Islet precursor cell (in vitro differentiated cells): ENCODE measurements at places on chromosomes 7 and 10.
A peak's percentile ranks its signal among the peaks of the same experiment; 100 is the strongest.

GRCh38 chr10:96488161-96488935, 25.4 kb downstream of the TLL2 start:
- no peak for DNase-seq

- peak; percentile 62 for DNase-seq
These were observed at the start of gene APBB1IP for GRCh38 chr10:26437637-26438461. TSS of gene APBB1IP (plus strand) at chr10:26438341. CDS start at chr10:26492327, 53,986 bp downstream.

DNA sequence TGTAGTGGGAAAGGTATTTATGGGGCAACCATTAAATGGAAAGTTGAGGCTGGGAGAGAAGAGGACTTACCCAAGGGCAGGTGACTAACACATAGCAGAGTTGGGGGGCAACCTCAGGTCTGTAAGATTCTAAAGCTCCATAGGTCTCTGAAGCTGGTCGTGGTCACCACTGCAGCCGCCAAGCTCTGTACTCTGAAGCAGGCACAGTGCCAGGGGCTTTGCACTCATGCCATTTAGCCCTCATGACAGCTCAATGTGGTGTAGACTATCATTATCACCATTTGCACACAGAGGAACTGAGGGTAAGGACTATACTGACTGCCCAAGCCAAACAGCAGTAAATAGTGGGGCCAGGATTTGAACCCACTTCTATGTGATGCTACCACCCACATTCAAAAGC, 32.5 kb upstream of the TMEM273 start:
- DNase-seq: no peak

DNA sequence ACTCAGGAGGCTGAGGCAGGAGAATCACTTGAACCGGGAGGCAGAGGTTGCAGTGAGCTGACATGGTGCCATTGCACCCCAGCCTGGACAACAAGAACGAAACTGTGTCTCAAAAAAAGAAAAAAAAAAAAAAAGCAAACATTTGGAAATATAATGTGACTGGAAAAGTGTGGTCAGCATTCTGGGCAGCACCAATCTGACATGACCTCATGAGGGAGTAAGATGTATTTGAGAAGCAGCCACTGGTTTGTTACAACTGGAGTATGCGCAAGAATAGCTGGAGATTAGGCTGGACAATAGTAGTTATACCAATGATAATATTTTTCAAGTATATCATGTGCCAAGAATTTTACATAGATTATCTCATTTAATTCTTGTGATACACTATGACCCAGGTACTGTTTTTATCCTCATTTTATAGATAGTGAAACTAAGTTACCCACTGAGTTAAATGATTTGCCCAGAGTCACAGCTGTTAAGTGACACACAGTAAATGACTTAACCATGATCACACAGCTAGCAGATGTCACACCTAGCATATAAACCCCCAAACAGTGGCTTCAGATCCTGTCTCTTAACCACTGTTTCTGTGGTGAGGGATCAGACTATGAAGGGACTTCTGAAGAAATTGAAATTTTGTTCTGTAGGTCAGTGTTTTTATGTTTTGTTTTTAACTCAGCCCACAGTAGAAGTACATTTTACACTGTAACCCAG, 11.1 kb downstream of the MCU start:
- no peak for DNase-seq

DNA sequence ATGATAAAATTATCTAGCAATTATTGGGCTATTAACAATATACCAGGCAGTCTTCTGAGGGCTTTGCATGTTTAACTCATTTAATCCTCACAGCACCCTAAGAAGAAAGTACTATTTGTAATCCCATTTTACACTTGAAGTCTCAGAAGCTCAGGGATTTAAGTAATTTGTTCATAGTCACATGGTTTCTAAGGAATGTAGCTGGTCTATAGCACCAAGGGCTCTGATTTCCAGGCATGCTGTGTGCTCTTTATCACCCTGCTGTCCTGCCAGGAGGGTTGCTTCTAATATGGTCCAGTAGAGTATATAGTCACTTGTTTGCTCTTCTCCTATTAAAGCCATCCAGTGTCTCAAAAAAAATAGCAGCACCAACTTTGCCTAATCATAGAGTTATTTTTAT, 417.2 kb downstream of the PLXDC2 start:
- DNase-seq: no peak

DNA sequence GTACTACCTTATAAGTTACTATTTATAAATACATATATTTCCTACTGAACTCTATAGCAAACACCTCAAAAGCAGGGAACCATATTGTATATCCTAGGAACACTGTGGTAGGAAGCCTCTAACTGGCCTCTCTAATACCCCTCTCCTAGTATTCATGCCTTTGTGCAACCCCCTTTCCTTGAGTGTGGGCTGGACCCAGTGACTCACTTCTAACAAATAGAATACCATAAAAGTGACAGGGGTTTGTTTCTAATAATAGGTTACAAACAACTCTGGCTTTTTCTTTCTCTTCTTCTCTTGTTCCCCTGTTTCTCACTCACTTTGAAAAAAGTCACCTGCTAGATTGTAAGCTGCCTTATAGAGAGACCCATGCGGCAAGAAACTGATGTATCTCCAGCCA, 51.6 kb upstream of the MACC1 start:
- no peak for DNase-seq

- DNase-seq: no peak
These were observed 59.3 kb upstream of the ECHDC3 start for GRCh38 chr10:11682851-11683250.

- no peak for DNase-seq
These were observed 15.1 kb downstream of the FAM53B start for GRCh38 chr10:124728830-124729661.

GRCh38 chr10:52314822-52315552, 906 bp downstream of the DKK1 start:
- no peak for DNase-seq

- DNase-seq: peak; percentile 85
These were observed 64.4 kb upstream of the EMX2 start for GRCh38 chr10:117477961-117478670.

- no peak for DNase-seq
These were observed 1055.5 kb upstream of the GHITM start for GRCh38 chr10:83083831-83084230.

DNA sequence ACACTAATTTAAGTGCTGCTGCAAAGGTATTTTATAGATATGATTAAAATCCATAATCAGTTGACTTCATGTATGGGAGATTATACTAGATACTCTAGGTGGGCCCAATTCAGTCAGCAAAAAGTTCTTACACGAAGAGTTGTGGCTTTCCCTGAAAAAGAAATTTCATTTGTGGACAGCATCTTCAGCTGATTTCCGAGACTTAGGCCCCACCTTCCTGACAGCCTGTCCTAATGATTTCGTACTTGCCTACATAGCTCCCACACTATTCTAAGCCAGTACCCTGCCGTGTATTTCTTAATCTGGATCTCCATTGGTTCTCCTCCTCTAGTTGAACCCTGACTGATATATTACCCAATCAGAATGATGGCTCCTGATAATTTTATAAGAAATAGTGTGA, 297.9 kb downstream of the EXOC4 start:
- no peak for DNase-seq

- no peak for DNase-seq
These were observed 11.6 kb downstream of the PANK1 start for GRCh38 chr10:89633484-89633883.

DNA sequence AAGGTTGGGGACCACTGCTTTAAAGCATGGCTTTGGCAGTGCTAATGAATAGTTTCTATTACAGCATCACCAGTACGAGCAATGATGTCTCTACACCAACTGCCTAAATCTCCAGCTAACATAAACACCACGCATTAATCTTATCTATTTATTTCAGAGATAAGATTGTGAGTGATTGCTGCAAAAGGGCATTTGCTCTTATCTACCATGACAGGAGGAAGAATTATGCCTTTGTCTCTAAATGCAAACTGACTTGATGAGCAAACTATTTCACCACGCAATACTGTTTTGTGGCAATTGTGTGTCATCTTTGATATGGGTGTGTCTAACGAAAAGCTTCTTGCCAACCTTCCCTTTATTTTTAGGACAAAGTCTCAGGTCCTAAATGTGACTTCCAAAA, 684.9 kb downstream of the SORCS1 start:
- no peak for DNase-seq

- DNase-seq: no peak
These were observed 117.9 kb upstream of the KLF6 start for GRCh38 chr10:3902809-3903410.

DNA sequence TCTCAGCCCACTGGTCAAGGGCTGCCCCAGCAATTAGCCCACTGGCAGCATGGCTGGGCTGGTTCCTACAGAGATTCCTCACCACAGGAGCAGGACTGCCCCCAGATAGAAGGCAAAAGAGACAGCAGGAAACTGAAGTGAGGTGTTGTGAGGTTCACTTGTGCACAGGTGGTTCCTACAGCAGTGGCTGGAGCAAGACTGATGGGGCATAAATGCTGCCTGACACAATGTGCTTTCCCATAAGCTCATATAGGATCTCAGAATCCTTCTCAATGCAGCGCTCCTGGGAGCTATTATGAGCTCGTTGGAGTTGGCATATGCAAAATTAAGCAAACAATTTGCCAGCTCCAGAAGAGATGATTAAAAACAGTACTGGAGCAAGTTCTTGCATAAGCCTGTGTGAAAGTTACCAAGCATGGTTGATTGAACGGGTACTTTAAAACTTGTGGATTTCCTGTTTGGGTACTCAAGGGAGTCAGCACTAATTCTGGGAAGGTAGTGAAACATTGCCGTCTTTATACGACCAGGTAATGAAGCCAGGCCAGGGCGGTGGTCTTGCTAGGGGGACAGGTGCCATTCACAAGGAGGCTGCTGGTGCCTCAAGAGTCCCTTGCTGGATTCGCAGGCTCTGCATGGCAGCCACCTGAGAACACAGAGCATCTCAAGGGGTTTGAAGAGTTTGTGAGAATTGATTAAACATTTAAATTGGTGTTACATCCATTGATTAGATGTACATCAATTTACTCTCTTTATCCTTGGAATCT, 20.3 kb upstream of the PRKCQ start:
- no peak for DNase-seq

- peak; percentile 63 for DNase-seq
These were observed 218.2 kb upstream of the PODXL start for GRCh38 chr7:131774419-131775220.

GRCh38 chr7:107147464-107148393, 21.1 kb upstream of the HBP1 start:
- DNase-seq: no peak

DNA sequence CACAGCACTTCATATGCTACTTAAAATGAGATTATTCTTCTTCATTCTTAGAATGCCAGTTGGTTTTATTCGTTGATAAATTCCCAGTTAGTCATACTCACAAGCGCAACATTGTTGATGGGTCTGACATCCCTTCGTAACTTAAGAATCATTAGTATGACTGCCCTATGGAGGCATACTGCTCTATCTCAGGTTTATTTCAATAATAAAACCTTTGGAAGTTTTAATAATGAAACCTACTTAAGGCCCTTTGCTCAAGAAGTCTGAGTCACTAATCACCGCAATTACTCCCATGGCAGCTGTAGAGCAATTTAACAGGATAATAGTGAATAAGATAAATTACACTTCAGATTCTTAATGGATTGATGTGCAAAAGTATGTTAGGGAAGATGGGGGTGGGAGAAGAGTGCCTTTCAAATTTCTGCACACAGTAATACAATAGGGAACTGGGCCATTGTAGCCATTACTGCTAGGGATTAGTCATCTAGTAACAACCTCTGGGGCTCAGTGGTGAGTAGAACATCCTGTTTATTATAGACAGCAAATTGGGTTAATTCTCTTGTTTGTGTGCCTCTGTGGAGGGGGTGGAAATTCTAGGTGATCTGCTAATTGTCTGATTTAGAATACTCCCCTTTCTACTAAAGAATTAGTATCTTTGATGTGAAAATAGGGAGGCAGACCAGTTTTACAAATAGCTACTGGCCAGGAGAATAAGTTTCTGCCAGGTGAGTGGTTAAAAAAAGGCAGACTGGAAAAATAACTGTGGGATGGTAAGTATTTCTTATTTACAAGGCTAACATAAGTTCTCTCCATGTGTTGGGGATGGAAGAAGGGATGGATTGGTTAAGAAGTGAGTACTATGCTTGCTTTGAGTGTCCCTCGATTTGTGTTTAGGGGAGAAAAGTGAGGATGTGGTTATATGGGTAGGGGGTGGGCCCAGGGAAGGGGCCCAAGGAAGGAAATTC, 74.5 kb upstream of the VKORC1L1 start:
- DNase-seq: peak; percentile 60
